Stimulated activated CD4-positive, alpha-beta T cell treated with anti-CD3 and anti-CD28 coated beads, Interleukin-1b, Interleukin-23, amount 100 ng/mL, for 1 hour (primary cell): ENCODE measurements at places on chromosomes 3 and 15.

DNA sequence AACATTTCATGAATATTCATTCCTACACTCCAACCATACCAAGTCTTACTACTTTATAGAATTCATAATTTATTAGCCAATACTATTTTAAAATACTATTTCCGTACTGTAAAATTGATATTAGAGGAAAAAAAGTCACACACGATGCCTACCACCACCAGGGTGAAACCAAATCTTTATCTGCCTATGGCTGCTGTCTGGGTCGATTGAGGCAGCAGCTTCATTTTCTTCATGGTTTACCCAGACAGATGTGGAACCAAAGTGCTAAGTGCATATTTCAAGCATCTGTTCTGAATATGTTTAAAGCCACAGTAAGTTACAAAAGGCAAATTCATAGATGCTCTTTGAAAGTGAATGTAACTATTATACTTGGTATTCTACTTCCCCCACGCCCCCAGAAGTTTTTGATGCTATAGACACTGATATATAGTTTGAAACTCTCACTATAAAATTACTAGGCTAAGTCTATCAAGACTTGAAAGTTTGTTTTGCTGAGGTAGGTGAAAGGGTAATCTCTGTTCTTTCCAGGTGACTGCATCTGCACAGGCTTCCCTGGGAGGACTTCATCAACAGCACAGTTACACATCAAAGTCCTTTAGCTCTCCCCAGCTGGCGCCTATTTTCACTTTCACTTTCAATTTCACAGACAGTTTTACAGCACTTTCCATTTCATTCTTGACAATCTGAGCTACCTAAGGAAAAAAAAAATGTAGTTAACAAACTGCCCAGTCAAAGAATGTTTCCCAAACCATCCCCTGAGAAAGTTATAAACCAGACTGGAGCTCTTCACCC, 113.9 kb downstream of the POLQ start:
- no peak for DNase-seq

DNA sequence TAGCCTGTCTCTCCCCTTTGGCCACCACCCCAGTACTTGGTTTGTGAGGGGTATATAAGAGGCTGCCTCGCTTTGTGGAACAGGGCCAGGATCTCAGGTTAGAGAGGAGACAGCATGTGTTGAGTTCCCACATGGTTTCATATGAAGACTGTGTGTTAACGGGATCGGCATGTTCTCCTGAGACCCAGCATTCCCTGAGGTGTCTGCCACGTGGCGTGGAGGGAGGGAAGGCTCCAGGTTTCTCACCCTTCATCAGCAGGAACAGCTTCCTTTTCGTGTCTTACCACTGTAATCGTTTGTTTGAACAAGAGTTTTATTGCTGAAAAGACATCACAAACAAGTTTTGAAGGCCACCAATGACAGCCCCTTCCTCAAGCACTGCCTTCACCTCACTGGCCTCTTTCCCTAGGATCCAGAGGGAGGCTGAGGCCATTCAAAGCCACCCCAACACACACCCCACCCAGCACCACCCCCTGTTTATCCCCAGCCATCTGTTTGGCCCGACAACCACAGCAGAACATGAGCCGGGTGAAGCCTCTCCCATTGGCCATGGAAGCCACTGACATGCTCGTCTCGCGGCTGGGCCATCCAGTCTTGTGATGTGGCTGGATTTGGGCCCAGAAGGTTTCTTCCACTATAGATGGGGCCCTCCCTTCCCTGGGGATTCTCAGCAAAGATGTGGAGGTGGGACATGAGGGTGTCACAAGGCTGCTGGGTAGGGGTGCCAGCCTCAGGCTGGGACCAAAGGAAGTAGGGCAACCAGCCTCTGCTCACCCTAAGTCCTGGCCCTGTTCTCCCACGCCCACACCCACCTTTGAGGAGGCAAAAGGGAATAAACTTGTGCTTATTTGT, 10.0 kb downstream of the BHLHE40 start:
- no peak for DNase-seq

GRCh38 chr3:4411236-4411635, 55.8 kb downstream of the SUMF1 start:
- no peak for DNase-seq

DNA sequence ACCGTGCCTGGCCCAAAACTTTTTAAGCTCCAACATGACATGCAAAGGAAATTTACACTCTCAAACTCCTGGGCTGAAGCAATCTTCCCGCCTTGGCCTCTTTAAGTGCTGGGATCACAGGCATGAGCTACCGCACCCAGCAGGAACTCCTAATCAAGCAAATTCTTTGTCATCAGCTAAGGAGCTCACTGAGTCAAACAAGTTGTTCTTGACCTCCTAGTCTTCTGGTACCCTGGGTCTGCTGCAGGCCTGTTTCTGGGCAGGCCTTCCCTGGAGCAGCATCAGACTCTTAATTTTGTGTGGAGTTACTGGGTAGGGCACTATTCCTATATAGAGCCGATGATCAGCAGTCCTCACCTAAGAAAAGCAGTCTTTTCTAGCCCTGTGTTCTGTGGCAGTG, 68.4 kb upstream of the FLNB start:
- DNase-seq: no peak

DNA sequence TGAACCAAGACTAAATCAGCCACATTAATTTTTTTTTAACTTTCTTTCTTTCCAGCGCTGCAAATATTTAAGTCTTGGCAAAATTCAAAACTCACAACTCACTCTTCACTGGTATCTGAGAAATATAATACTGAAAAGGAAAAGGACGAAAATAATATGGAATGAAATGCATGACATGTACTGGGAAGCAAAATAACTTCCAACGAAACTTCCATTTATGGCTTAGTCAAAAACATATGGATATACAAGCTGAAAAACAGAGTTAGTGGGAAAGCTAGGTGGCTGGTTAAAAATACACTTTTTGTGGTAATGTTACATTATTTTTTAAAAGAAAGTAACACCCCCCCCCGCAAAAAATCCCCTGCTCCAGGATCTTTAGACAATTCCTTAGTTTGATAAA, 86.1 kb downstream of the TM4SF4 start:
- DNase-seq: no peak

- no peak for DNase-seq
Measured at GRCh38 chr3:33980252-33980651, 181.8 kb downstream of the PDCD6IP start.

GRCh38 chr3:105564546-105565288, 198.0 kb downstream of the ALCAM start:
- no peak for DNase-seq

DNA sequence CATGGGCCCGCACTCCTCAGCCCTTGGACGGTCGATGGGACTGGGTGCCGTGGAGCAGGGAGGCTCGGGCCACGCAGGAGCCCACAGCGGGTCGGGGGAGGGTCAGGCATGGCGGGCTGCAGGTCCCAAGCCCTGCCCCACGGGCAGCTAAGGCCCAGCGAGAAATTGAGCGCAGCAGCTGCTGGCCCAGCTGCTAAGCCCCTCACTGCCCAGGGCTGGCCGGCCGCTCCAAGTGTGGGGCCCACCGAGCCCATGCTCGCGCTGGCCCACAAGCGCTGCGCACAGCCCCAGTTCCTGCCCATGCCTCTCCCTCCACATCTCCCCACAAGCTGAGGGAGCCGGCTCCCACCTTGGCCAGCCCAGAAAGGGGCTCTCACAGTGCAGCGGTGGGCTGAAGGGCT, 259.4 kb downstream of the VGLL3 start:
- DNase-seq: no peak

DNA sequence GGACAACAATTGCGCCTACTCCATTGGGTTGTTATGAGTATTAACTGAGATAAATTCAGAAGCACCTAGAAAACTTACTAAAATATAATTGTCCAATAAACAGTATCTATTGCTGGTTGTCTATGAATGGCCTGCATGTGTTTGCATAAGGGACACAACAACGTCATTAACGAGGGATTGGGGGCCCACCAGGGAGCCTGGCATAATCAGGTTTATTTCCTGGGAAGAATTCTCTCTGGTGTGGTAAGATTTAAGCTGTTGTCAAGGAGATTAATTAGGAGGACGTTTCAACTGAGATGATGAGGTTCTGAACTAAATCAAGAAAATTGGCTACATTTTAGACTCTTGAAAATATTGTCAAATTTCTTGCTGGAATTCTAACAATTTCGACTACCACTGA, 176.1 kb upstream of the CDIN1 start:
- no peak for DNase-seq

- no peak for DNase-seq
Measured at GRCh38 chr15:61729646-61730045, 330.6 kb downstream of the VPS13C start.

- no peak for DNase-seq
Measured at GRCh38 chr15:33453761-33454160, 143.0 kb downstream of the RYR3 start.

DNA sequence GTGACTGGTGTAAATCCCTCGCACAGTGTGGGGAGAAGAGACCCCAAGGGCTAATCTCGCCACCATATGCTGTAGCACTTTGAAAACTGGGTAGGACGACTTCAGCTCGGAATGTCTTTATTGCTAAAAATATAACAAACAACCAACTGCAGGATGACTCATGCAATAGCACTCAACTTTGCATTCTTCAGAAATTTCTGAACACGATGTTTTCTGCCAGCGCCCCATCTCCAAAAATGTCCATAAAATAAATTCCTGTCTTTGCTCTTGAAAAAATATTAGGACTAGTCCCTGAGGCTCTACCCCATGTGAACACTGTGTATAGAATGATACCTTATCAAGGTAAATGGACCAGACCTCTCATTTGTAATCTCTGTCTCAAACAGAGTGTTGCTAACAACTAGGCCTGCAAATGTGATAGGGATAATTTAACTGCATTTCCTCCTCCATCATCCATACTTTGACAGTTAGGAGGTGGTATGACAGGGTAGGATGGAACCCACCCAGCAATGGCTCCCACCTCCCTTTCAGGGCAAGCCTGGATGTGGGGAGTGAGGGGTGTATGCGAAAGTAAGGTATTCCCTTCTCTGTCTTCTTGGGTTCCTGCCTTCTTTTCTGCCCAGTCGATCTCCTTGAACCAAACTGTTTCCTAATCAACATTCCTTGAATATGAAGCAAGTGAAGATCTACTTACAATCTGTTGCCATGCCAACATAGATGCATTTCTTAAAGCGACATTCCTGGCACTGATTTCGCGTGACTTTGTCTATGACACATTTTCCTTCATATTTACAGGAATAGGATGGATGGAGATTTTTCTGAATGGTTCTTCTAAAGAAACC, 201.1 kb downstream of the NR1D2 start:
- DNase-seq: no peak

GRCh38 chr15:78565951-78566774, 843 bp downstream of the CHRNA5 start:
- DNase-seq: no peak

DNA sequence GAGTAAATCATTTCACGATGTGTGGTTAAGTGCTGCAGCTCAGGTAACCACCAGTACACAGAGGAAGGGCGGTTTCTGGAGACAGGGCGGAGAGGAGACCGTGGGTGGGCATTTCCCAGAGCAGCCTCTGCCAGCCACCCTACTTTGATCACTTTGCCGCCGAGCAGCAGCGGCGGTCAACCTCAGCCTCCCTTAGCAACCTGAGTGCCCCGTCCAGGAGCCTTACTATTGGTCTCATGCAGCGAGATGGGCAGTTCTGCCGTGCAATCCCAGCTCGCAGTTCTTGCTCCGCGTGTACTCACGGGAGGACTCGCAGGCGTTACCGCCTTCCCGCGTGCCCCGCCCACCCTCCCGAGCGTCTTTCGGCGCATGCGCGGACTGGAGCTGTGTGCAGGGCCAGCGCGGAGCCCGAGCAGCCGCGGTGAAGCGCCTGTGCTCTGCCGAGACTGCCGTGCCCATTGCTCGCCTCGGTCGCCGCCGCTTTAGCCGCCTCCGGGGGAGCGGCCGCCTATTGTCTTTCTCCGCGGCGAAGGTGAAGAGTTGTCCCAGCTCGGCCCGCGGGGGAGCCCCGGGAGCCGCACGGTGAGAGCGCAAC, at the start of gene AKAP13:
Gene AKAP13, plus strand, starts transcription at position 387 of the 595 bp plus-strand sequence. CDS start 105,118 bp downstream, outside the sequence.
- DNase-seq: peak; percentile 87

- DNase-seq: no peak
Measured at GRCh38 chr3:171996178-171996817, 43.1 kb upstream of the FNDC3B start.

- no peak for DNase-seq
Measured at GRCh38 chr3:150449169-150449721, 41.1 kb downstream of the TSC22D2 start.

GRCh38 chr3:47421741-47422649, 41.2 kb downstream of the PTPN23 start:
- DNase-seq: no peak

DNA sequence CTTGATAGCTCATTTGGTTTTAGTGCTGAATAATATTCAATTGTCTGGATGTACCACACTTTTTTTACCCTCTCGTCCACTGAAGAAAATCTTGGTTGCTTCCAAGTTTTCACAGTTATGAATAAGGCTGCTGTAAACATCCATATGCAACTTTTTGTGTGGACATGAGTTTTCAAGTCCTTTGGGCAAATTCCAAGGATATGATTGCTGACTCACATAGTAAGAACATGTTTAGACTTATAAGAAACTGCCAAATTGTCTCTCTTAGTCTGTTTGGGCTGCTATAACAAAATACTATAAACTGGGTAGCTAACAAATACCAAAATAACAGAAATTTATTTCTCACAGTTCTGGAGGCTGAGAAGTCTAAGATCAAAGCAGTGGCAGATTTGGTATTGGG, 59.5 kb upstream of the TNFSF10 start:
- no peak for DNase-seq

- no peak for DNase-seq
Measured at GRCh38 chr3:14849638-14850230, 31.0 kb downstream of the FGD5 start.

DNA sequence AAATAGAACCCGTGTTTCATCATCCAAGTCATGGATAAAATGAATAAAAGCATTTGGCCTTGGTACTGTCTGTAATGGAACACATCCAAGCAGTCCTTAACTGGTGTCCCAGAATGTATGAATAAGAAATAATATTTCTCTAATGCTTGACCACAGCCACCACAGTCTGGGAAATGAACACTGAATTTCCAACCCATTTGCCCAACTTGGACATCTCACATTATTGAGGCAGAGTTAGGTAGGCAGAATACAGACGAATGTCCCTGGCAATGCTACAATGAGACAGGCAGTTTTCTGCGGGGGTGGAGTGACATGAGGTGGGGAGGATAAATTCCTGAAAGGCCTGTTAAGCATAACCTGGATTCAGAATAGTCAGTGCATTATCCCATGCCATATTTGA, 245.7 kb downstream of the ZIC1 start:
- DNase-seq: no peak

GRCh38 chr3:175392653-175393052, 533.5 kb downstream of the NAALADL2 start:
- DNase-seq: no peak
